T follicular helper cell (primary cell): ENCODE measurements at places on chromosomes 7 and 10.

DNA sequence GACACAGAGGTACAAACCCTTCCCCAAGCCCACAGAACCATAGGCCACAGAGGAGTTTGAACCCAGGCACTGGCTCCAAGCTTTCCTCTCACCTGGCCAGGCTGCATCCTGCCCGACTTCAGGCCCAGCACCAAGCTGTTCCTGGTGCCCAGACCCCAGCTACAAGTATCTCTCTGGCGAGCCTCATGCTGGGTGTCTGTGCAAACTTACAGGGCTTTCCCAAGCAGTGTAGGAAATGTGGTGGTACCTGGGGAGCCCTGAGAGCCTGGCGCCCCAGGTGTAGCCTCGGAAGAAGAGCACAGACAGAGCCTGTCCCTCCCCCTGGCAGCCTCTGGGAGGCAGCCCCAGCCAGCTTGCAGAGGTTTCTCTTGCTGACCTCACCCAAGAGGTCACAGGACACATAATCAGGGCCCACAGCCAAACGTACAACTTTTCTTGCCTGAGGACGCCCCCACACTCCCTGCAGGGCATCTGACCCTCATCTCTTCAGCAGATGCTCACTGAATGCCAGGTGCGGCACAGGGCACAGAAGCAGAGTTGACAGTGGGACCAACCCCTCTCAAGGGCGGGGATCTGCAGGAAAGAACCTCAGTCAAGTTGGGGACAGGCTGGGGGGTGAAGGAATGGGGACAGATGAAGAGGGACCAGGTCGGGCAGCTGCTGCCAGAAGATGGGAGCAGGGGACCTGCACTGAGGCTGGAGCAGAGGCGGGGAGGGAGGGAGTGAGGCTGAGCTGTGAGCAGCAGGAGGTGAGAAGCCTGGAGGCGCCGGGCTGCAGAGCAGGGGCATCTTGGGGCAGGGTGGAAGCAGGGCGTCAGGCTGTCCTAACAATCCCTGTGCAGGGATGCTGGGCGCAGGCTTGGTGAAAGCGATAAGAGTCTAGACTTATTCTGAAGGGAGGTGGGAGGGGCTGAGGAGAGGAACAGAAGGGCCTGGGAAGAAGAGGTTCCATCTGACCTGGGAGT is 16.3 kb upstream of the MYL7 start:
- DNase-seq = no peak

DNA sequence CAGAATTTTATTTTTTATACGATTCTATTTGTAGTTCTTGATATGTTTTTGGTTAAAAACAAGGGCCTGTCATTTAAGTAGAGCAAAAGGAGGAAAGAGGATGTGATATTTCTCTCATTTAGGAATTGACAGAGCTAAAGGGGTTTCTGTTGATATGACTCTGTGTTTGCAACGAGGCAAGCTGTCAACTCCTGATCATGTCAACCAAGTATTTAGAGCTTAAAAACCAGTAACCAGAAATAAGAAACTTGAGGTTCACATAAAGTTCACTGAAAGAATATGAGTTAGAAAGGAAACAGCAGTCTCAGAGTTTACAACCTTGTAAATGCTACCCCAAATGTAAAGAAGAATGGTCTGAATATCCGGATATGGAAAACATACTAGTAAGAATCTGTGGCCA is 434.2 kb downstream of the PARD3 start:
- DNase-seq = no peak

DNA sequence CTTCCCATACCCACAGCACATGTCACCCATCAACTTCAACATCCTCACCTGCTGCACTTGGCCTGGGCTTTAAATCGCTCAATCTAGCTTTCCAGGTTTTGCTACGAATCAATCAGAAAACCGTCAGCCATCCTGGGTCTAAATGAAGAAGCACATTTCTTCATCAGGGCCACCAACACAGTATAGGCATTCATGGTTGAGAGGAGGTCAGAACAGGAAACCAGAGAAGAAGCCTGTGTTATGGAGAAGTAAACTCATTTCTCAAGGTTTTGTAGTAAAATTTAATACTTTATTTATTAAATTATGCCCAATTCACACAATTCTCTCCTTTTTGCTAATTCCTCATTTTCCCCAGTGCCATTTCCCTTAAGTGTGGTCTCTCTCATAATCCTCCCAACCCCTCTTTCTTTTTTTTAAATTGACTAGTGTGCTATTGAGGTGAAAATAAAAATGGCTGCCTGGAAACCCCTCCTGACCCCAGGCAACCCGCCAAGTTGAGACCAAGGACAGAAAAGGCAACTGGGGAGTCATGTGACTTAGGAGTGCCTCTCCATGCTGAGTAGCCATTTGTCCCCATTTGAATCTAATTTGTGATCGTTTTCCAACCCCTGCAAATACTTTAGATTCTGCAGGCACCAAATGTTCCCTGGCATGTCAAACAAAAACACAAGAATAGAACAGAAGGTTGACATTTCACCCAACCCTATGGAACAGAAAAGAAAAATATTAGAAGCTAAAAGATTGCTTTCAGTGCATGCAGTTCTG is 181.1 kb upstream of the NAMPT start:
- no peak for DNase-seq

- DNase-seq = no peak
Measured at GRCh38 chr7:48360574-48360973, 189.3 kb downstream of the ABCA13 start.

GRCh38 chr10:99888622-99889021 is 106.2 kb downstream of the ABCC2 start:
- no peak for DNase-seq

DNA sequence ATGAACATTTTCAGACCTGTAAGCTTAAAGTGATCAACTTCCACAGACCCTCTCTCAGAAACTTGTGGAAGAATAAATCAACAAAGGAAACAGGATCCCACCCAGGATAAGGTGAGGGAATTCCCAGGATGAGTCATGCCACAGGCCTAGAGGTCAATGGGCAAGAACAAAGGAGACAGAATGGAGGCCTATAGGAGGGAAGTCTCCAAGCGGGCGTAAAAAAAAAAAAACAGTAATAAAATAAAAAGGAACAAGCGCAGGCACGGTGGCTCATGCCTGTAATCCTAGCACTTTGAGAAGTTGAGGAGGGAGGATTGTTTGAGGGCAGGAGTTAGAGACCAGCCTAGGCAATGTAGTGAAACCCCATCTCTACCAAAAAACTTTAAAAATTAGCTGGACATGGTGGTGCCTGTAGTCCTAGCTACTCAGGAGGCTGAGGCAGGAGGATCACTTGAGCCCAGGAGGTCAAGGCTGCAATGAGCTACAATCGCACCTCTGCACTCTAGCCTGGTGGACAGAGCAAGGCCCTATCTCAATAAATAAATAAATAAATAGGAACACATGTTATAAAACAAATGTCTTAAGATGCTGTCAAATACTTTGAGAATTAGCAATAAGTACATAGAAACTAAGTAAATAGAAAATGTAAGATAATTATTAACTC is 8.4 kb downstream of the SORBS1 start:
- no peak for DNase-seq

GRCh38 chr10:91006752-91007346 is 86.0 kb upstream of the ANKRD1 start:
- DNase-seq = no peak

DNA sequence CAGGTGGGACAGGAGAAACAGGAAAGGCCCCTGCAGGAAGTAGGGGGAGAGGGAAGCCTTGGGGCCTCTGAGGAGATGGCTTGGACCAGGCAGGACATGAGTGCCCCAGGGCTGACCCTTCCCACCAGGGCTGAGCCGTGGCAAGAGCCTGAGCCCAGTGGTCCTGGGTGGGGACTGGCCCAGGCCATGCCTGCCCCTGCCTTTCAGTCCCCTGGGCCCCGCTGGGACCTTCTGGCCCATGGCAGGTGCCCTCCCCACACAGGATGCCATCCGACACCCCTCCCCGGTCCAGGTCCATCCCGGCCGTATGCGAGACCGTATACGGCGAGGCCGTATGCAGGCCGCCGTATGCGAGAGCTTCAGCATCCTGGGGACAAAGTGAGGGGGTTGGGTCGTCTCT is 2.0 kb downstream of the GRIFIN start:
- DNase-seq = no peak

DNA sequence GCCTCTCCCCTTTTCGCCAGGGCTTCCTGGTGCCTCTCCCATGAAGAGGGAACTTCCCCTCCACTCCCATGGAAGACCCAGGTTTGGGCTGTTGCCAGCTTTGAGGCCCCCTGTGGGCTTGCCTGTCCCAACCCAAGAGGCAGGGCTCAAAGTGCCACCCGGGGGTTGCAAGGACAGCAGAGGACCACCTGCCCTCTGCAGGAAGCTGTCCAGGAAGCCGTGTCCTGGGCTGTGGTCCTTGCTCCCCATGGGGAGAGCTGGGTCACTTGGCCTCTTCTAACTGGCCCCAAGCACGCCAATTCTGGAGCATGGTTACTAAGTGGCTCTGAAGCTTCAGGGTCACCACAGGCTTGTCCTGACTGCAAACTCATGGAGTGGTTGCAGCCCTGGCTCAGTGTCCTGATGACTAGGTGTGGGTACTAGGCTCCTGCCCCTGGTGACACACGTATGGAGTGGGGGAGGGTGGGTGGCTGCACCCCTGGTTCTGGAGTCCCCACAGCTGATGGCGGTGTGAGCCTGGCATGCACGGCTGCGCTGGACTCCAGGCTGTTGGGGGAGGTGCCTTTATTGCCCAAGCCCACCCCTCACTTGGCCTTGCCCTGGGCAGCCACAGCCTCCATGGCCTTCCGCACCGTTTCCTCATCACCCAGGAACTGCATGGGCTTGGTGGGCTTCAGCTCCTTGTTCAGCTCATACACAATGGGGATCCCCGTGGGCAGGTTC is 3.0 kb downstream of the PGAM2 start:
- no peak for DNase-seq

DNA sequence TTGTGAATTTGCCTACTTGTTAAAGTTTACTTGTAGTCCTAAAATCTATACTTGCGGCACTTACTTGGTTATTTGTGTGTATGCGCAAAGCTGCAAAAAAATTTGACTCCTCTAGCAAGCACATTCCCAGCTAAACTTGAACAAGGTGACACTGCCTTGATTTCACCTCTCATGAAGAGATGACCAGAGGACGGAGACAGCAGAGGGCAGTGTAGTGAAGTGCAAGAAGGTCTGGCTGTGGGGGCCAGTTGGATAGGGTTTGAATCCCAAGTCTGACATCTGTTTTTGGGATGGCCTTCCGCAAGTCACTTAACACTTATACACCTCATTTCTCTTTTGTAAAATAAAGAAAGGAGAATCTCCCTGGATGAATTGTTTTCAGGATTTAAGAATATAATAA is 15.7 kb downstream of the SLK start:
- no peak for DNase-seq

DNA sequence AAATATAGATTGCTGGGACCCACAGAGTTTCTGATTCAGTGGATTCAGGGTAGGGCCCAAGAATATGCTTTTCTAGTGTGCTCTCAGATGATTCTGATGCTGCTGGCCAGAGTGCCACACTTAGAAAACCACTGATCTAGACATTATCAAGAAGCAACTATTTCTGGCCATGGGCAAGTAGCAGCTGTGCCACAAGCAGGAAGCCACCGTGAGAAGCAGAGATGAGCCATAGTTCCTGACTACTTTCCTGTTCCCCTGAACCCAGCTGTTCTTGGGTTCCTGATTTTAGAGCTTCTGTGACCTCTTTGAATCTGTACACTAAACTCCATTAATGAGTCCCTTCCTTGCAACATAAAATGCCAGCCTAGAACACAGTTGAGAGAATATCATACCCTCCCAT is 38.1 kb upstream of the PIK3AP1 start:
- DNase-seq = no peak

DNA sequence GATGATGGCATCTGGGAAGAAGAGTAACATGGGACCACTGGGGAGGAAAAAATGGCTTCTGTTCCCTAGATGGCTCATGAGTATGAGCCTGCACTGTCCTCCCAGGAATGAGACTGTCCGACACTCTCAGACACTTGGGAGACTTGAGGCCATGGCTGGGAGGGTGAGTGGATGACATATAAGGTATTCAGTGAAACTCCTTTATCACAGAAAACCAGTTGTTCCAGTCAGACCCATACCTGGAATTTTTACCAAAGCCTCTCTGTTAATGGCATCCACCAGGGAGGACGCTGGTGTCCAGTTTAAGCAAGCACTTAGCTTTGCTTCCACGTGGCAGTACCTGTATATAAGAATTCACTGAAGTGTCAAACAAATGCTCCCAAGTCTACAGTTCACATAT is 116.7 kb upstream of the C10orf90 start:
- DNase-seq = no peak

GRCh38 chr7:100731937-100732636 is 1.3 kb upstream of the ZAN start:
- DNase-seq = no peak

GRCh38 chr10:11207560-11207844 is 189.8 kb downstream of the CELF2 start:
- no peak for DNase-seq

- DNase-seq = no peak
Measured at GRCh38 chr10:75633568-75633967, 202.1 kb downstream of the LRMDA start.

GRCh38 chr10:12529976-12530375 is 180.6 kb downstream of the CAMK1D start:
- DNase-seq = no peak

GRCh38 chr7:129859183-129859582 is 93.6 kb downstream of the UBE2H start:
- no peak for DNase-seq

DNA sequence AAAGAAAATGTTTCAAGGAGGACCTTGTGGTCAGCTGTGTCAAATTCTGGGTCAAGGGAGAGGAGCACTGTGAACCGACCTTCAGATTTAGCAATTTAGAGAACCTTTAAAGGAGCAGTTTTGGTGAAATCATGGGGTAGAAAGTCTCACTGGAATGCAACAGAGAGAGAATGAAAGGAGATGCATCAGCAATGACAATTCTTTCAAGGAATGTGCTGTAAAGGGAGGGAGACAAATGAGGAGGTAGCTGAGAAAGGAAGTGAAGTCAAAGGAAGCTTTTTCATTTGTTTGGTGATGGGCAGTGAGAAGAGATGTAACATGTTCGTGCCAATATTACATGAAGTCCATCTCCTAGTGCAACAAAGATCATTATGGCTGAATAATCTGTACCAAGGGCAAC is 166.0 kb downstream of the TSPAN12 start:
- DNase-seq = no peak

DNA sequence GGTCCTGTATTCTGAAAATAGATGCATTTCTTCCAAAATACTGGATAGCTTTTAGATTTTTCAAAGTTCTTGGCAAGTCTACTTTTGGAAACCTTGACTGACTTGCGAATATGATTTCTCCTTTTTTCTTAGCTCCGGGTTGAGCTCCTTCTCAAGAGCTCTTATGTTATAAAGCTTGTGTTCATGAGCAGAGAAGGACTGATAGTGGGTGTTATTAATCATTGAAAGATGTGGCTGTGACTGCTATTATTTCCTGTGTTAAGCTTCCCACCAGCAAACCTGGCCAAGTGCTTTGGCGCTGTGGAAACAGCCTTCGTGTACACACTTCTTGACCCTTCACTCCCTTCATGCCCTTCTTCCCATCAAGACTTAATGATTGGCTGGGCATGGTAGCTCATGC is 98.2 kb downstream of the KIAA1217 start:
- DNase-seq = no peak

DNA sequence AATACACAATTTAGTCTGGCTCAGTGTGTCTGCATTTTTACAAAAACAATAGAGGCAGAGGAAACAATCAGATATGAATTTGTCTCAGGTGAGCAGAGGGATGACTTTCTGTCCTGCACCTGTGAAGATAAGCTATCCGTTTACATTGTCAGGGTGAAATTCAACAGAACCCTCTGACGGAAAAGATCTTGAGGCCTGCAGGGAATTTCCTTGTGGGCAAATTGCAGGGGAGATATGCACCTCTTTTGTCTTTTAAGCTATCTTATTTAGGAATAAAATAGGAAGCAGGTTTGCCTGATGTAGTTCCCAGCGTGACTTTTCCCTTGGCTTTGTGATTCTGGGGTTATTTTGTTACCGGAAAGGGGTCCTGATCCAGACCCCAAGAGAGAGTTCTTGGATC is 325.1 kb downstream of the GALNT17 start:
- DNase-seq = no peak
